ENCODE measurements at places on chromosomes 2 and 18.

GRCh38 chr2:68250652-68251186 is 1.6 kb downstream of the PPP3R1 start:
- DNase-seq: no peak

- no peak for DNase-seq
Measured at GRCh38 chr2:162686336-162686735, 152.2 kb downstream of the KCNH7 start.

GRCh38 chr18:47149457-47150028 is 757 bp downstream of the HDHD2 start:
- no peak for DNase-seq

DNA sequence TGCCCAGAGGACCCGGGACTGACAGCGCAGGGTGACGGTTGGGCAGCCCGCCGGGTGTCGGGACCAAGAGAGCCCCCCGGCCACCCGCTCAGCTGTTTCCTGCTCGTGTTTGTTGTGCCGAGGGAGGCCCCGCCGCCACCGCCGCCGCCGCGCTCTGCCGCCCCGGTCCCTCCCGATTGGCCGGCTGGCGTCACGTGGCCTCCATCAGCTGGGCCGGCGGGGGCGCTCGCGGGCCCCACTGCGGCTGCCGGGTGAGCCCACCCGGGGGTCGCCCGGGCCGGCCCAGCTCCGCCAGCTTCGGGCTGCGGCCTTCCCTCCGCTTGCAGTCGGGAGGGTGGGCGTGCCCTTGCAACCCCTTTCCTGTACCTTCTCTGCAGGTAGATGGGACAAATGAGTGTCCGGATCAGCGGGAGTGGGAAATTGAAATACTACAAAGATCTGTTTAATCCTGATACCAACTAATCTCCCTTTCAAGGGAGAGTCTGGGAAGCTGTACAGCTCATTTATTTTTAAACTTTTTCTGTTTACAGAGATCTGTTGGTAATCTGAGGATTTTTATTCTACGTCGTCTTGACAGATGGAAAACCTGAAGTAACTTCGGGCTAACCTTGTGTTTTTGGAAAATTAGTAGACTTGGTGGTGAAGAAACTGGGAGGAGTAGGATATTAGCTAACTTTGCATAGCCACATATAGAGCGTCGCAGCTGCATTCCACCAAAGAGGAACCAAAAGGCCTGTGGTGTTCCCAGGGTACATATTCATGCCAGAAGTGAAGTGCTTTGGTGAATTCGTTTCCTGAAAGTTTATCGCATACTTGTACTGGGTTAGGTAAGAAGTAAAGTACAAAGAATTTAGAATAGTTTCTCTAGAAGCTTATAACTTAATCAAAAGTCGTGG is 1.2 kb downstream of the YPEL5 start:
- DNase-seq: peak; percentile 76

DNA sequence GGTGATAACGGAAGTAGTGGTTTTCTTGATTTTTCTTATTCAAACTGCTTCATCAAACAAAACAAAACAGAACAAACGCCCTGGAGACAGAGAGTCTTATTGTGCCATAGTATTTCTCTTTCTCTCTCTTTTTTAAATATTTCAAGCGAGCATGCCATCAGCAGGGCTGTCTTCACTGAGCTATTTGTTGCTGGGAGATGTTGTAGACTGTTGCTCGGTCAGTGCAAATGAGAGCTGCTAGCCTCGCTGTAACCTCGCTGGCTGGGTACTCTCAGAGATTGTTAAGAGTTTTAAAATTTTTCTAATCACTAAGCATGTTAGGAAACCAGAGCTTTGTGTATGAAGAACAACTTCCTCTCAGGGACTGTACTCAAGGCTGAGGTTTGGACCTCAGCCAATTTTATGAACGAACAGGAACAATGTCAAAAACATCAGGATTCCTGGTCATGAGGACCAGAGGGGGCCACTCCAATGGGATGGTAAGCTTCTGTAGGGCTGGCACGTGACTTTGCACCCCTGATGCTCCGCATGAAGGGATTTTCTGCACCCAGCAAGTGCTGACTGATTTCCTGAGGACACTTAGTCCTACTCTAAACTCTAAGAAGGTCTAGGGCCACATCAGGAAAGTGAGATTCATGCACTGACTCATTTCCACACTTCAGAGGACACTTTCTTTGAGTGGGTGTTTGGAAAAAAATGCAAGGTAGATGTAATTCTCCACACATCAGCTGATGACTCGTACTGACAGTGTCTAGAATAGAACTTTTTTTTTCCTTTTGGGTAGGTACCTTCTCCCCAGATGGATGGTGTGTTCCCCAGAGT is 59.8 kb upstream of the IL1R1 start:
- DNase-seq: peak; percentile 81

GRCh38 chr2:64049633-64050220 is 30.5 kb upstream of the VPS54 start:
- peak; percentile 80 for DNase-seq

DNA sequence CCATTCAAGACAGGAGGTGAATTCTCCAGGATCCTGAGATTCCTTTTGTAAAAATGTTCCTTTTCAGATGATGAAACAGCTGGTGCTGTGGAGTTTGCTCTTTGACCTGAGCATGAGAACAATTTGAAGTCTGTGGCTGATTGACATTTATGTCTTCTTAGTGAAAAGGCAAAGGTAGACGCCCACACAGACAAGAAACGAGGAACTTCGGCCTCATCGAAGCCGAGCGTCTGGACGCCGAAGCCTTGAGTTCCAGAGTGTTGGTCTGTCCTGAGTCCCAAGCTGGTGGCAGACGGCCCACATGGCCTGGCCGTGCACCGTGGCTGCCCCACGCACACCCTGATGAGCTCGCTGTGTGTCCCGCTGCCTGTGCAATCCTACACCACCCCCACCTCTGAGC is 20.7 kb upstream of the SNTG2 start:
- DNase-seq: no peak

DNA sequence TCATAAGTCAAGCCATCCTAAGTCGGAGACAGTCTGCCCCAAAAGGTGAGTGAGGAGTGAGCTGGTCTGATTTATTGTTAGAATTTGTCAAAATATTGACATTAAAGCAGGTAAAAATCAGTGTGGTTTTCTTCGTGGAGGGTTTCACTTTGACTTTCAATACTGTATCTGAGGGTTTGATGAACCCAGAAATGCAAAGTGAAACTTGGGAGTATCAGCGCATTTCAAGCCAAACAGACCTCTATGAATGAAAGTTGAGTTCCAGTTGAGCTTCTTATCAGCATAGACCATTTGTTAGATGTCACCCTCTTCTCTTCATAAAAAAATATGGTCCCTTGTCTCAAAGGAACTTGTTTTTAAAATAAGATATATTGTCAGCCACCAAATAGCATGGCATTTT is 21.7 kb upstream of the CXCR4 start:
- DNase-seq: no peak

DNA sequence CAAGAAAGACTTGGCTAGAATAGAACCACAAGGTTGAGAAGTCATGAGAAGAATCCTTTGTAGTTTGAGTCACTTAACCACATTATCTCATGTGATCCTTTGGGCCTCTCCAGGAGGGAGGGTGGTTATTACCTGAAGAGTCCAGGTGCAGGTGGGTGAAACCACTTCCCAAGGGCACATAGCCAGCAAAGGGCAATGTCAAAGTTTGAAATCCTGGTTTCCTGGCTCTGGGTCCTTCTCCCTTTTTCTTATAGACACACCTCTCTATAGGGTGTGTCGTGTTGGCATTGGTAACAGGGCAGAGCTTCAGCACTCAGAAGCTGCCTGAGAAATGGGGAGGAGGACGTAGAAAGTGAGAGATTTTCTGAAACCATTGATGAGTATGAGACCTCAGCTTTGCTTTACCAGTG is 137.9 kb downstream of the MGAT5 start:
- DNase-seq: no peak

DNA sequence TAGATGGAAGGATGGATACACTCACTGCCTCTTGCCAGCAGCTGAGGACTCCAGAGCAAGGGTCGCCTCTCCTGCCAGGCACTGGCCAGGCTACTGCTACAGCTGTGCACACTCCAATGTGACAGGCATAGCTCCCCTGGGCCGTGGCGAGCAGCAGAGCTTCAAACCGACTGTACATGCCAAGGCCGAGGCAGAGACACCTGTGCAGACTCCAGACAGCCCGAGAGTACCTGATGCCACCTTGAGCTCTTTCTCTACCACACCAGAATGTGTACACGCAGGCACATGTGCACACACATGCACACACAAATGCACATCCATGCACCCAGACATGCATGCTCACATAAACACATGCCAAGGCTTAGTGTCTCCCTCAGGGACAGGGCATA is 508.3 kb upstream of the MYT1L start:
- DNase-seq: no peak

DNA sequence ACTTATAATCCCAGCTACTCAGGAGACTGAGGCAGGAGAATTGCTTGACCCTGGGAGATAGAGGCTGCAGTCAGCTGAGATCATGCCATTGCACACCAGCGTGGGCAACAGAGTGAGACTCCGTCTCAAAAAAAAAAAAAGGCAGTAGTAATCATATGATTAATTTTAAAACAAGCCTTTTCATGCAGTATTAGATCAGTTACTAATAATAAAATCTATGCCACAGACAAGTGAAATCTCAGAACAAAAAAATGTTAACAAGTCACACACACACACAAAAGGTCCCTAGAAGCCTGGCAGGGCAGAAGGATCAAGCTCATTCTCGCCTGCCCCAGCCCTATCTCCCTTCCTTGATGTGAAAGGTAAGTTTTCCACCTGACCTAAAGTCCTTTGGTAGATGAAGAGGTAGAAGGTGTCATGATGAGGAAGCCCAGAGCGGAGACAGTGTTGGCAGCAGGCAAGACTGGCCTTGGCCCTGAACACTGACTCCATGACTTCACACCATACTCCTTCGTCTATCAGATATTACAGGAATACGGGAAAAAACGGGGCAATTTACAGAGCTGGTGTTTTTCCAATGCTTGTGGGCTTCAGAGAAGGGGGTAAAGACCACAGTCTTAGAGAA is 10.6 kb downstream of the KDSR start:
- no peak for DNase-seq

DNA sequence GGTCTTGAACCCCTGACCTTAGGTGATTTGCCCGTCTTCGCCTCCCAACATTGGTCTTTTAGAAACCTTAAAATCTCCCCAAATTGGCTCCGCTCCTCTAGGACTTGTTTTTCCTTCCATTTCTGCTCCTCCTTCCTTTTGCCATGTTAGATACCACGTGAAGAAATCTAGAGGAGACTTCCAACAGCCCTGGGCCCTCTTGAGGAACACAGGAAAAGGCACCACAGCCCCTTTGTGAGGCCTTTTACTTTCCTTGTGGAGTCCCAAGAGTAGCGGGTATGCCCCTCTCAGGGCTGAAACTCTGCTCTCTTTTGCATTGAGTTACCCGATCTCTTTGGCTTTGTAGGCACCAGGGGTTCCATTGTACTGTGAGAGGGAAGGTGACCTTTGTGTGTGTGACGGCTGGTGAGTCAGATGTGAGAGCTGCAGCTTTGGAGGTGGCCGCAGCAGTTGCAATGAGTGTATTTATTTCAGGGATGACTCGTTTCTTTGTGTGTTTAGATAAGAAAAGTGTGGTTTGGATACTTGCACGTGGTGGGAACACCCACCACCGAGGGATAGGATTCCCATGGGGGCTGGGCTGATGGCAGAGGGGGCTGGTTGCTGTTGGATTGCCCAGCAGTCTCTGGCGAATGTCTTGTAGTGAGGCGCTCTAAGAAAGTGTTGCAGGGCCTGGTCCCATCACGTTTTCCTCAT is 218.4 kb upstream of the HS6ST1 start:
- DNase-seq: no peak

GRCh38 chr2:9797086-9797485 is 46.2 kb upstream of the TAF1B start:
- DNase-seq: no peak

DNA sequence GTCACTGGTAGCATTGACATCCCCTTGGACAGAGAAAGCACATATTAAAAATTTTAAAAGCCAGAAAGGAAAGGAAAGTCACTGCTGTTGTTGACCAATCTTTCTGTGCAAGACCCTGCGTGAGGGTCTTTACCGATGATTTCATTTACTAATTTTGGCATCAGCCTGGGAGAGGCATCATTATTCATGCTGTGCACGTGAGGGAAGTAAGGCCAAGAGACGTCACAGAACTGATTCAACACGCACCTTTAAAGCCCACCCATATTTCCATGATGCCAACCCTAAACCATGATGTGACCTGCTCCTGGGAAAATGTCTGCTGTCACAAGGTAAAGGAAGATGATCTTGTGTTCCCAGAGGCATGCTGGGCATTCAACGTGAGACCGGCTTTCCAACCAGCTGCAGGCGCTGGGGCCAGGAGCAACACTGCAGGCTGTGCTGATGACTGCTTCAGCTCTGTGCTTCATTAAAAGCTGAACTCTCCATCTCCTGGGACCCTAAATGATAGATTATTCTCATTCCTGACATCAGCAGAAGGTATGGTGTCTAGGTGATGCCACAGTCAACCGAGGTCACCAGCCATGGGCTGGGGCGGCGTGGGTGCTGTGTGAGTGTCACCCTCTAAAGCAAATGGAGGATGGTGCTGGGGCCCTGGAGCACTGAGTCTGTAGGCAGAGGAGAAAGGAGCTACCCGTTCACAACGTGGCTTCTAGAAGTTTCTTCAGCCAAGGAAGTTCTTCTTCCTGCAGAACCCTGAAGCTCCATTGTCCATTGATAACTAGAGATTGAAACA is 53.9 kb downstream of the TMEM18 start:
- DNase-seq: no peak

DNA sequence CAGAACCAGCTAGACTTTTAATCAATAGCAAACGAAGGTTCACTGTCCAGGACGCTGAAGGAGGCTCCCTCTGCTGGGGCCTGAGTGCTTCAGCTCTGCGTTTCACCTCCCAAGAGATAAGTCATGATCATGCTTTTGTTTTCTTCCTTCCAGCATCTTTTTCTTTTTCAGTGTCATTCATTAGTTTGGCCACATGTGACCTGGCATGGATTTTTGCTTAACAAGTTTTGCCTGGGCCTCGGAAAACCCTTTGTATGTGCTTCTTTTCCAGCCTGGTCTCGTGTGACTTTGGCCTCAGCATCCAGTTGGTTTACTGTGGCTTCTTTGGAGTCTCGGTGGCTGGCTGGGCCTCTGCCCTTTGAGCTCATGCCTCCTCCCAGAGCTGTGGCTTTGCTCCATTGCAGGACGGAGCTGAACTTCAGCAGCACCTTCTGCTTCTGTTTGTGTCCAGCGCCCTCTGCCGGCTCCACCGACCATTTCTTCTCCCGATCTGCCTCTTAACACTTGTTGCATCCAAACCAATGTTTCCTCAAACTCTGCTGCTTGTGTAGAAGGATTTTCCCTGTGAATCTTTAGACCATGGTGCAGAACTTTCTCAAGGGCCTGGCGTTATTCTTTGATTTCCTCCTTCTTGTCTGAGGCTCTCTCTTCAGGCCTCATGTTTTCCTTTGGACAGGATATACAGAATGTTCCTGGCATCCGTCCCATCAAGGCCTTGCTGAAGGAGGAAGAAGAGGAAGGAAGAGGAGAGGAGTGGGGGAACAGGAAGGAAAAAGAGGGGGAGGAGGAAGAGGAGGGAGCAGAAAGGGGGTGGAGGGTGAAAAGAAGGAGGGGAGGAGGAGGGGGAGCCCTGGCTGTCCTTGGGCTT is 23.6 kb upstream of the HES6 start:
- peak; percentile 71 for DNase-seq

- DNase-seq: no peak
Measured at GRCh38 chr2:236852100-236852976, 233.4 kb upstream of the COPS8 start.

All from stimulated activated naive CD4-positive, alpha-beta T cell (primary cell).